ENCODE measurements at places on chromosomes 16 and 17.
A peak's percentile ranks its signal among the peaks of the same experiment; 100 is the strongest.

DNA sequence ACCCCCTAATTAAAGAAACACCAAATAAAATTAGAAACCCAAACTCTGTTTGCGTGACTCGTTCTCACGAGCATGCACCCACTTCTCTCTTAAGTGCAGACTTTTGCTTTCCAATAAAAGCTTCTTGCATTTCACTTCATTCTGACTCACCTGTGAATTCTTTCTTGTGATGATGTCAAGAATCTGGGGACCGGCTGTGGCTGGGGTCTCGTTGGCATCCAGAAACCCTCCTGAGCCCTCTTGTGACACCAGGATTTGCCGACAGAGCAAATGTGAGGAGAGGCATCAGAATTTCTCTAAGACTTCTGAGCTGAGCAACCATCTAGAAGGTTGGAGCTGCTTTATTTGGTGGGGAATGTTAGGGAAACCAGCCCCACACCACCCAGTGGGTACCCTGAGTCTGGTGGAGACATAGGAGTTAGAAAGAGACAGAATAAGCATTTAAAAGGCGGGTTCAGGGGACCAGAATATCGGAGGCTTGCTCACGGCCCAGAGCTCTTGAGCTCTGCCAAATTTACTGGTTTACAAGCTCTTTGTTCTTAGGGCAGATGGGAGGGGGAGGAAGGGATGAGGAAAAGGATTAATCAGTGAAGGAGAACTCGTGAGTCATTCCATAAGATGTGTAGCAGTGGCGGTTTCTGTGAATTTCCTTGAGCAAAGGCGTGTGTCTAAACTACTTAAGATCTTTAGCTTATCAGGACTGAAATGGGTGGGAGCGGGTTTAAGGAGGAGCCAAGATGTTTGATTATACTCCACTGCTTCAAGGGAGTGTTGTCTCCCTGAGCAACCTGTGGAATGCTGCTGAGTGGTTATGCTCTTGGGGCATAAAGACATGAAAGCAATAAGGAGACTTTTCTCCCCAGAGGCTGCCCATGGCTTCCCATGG, 24.2 kb upstream of the TMC5 start:
- no peak for DNase-seq

DNA sequence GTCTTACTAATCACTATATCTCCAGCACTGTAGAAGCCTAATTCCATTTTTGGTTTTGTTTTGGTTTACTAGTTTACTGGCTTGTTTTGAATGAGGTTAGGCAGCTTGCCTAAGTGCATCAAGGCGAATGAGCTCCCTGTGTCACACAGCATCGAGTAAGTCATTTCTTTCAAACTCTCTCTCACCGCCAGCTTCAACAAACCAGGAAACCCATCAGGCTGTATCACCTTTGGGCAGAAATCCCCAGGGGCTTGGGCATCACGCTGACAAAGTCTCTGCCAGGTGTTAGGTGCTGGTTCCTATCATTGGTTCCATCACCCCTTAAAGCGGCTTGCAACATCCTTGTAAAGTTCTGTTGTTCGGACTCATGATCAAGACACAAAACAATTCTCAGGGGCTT, 226.6 kb downstream of the GRIN2A start:
- no peak for DNase-seq

DNA sequence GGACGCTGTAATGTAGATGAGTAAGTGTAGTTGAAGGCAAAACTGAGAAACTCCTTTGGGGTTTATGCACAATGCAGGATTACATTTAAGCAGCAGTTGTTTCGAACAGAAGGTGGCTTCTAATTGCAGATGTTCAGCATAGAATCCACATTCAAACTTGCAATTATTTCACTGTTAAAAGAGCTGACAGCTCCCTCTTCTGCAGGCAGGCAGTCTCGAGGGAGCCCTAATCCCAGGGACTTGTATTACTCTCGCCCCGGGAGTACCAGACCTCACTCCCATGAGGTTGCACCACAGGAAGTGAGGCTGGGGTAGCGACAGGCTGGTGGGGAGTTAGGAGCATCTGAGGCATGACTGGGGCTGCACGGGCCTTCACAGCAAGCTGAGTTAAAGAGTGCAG, 484.3 kb upstream of the EEF2KMT start:
- DNase-seq = no peak

GRCh38 chr17:58332778-58333735, 4.5 kb upstream of the TSPOAP1 start:
- DNase-seq = peak; percentile 84

DNA sequence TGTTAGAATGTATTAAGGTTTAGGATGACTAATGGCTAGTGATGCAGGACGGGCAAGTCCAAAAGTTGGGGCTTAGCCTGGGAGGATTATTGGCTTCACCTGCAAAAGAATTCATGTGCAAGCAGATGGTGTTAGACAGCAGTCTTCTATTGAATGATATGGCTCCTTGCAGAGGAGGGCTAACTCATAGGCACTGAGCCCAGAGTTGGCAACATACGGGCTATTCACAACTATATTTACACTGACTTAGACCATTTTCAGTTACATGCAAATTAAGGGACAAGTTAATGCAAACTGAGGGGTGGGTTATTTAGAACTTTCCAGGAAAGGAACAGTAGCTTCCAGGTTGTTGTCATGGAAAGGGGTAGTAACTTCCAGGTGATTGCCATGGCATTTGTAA, 1017.1 kb upstream of the EEF2KMT start:
- no peak for DNase-seq

GRCh38 chr17:78143214-78144146, 2.7 kb upstream of the C17orf99 start:
- no peak for DNase-seq
